ENCODE measurements at places on chromosomes 7 and 10.

DNA sequence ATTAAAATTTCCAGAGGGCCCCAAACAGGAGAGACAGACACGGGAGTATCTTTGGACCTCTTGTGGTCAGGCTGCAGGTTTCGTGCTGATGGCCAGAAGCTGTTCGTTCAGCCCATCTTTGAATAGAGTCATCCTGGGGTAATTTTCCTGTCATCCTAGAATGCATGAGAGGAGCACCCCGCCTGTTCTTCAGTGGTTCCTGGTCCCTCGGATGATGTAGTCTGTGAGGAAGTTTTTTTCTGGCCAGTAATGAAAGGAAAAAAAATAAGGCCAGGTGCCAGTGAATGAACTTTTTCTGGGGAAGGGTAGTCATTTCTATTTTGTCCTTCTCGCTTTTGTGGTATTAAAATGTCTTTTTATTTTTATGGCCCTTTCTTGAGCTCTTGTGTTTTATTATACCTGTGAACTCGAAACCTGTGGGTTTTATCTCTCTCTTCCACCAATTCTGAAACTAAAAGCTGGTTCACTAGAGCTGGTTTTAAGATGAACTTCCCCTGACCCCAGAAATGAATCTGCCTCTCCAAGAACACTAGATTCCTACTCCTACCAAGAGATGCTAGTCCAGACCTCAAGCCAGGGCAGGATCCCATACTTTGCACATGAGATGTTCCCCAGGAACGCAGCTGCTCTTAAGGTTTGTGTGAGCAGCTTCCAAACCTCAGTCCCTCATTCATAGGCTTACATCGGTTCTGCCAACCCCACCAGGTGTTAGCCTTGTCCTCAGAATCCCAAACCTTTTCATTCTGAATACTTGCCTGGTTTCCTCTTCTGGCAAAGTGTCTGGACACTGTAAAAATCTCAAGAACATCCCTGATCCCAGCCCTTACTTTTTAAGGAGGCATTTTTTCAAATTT, 15.4 kb upstream of the MEST start:
- no peak for DNase-seq

- no peak for DNase-seq
Measured at GRCh38 chr10:47137311-47137851, 162.6 kb upstream of the GDF10 start.

- no peak for DNase-seq
Measured at GRCh38 chr10:119211176-119211575, 3.8 kb downstream of the GRK5 start.

- no peak for DNase-seq
Measured at GRCh38 chr7:135537905-135538304, 19.8 kb upstream of the NUP205 start.

Data from uterus (tissue), 4 donors.